ENCODE measurements at places on chromosomes 11 and 22.

DNA sequence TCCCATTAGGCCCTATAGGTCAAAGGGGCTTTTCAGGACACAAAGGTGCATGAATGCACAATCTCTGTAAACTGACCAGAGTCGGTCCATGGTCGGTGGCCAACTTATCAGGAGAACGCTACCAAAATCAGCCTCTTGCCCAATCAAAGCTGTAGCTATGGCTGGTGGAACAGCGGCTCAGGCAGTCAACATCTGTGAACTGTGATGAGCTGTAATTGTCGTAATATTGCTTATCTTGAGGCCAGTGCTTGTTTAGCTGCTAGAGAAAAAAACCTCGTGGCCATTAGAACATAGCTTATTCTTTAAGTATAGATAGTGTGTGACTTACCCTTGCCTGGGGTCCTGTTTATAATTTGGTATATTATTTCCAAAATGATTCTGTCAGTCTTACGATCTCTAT is 14.4 kb upstream of the CHST1 start:
- DNase-seq, result no peak

GRCh38 chr11:19329970-19330369 is 89.2 kb upstream of the E2F8 start:
- DNase-seq, result no peak

DNA sequence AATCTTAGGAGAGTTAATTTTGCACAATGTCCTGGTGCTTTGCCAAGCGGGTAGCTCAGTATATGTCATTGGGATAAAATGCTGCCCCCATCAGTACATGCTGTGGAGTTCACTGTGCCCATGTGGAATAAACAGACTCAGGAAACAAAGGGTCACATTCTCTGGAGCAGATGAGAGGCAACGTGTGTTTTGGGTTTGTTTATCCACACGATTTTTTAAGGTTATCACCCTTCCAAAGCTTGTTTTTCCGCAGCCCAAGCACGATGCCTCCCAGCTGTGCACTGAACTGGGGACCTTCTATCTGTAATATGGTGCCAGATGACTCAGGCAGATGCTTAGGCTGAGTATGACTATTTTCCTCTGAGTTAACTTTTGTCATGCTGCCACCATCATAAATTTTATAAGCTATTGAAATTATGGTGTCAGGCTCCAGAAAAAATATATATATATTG is 6.5 kb downstream of the OR4D6 start:
- DNase-seq, result no peak

GRCh38 chr22:38906052-38906451 is 34.0 kb upstream of the CBX6 start:
- no peak for DNase-seq

DNA sequence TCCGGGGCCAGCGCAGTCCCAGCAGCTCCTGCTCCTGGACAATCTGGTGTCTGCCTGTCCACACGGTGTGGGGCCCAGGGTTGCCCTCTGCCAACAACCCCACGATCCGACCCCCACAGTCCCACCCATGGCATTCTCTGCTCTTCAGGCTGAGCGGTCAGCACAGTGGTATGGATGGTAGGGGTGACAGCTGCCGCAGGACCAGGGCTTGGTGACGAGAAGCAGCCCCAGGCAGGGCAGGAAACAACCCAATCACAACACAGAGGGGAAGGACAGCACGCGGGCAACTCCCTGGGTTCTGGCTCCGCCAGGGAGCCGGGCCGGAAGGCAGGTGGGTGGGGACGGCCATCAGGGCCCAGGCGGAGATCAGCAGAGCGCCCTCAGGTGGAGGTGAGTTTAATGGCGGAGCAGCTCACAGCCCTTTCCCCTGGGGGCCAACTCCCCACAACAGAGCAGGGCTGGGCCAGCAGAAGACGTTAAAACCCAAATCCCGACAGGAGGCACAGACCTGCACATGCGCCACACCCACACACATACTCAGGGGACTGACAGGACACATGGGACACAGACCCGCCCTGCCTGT is 5.3 kb upstream of the CHADL start:
- no peak for DNase-seq

DNA sequence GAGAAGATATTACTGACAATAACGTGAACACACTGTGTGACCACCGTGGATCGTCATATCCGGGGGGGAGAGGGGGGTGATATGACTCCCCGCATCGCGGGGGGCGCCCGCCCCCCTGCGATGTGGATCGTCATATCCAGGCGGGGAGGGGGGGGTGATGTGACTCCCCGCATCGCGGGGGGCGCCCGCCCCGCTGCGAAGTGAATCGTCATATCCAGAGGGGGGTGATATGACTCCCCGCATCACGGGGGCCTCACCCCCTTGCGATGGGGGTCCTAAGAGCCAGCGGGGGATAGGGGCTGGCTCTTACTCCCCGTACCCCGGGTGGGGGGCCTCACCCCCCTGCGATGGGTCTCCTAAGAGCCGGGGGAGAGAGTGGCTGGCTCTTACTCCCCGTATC is 19.9 kb downstream of the UNC93B1 start:
- no peak for DNase-seq

DNA sequence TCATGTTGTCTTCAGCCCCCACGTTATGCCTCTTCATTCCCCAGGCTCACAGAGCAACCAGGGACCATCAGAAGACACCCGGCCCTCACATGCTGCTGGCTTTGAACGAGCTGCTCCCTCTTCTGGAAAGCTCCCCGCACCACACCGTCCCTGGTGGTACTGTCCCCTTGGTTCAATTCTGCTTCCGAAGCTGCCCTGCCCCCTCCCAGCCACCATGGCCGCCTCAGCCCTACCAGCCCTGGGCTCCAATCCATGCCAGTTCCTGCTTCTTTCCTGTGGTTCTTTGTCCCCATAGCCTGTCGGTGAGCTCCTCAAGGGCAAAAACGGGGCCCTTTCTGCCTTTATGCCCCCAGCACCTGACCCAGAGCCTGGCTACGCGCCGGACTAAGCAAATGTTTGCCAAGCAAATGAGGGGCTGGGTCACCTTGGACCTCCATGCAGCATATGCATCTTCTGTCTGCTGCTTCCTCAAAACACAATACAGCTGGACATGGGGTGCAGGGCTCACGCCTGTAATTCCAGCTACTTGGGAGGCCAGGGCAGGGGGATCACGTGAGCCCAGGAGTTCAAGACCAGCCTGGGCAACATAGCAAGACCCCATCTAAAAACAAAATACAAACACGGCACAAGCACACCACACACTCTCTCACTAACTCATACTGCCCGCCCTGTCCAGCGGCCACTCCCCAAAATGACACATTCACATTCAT is 21.3 kb downstream of the TNKS1BP1 start:
- no peak for DNase-seq

DNA sequence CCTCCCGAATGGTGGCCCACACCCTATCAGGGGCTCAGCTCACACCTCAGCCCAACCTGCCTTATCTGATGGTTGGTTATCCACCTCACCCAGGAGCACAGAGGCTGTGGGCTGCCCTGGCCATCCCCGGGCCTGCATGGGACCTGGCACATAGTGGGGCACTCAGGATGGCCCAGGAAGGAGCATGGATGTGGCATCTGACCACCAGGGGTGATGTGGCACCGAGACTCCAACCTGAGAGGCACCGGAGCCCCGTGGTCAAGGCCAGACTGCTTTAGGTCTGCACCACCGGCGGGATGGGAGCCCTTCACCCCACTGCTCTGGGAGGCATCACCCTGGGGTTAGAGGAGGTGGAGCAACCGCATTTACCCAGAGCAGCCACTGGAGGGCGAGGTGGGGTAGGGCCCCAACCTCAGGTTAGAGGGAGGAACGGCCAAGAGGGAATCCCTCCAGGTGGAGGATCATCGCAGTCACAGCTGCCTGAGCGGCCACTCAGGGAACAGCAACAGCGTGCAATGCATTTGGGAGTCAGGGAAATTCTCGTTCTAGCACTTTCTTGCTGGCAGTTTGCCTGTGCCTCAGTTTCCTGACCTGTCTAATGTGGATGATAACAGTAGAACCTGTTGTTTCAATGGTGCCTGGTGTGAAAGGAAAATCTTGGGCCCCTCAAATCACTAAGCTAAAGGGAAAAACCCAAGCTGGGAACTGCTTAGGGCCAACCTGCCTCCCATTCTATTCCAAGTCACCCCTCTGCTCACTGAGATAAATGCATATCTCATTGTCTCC is 52.9 kb upstream of the CARS1 start:
- DNase-seq, result peak; percentile 36

DNA sequence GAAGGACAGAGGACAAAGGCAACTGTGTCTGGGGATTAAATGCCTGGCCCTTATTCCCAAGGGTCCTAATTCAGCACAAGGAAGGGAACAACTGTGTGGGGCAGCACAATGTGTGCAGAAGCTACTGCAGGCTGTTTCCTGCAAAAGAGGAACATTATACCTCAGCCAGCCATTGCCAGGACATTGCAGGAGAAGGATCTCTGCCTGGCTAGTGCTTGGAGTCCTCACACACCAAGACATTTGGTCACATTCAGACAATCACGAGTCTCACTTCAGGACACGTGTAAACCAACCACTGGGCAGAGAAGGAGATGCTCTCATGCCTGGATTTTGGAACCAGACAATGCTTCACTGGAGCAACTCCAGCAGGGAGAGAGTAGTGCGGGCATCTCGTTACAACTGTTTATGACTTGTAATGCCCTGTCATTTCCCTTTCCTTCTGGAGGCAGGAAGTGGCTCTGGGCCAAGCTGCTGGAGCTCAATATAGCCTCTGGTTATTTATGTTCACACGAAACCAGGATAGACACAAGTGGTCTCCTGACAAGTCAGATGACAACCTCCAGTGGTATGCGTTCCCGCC is 23.9 kb upstream of the ZC3H12C start:
- no peak for DNase-seq

GRCh38 chr11:119704849-119705248 is 24.2 kb downstream of the NECTIN1 start:
- no peak for DNase-seq

DNA sequence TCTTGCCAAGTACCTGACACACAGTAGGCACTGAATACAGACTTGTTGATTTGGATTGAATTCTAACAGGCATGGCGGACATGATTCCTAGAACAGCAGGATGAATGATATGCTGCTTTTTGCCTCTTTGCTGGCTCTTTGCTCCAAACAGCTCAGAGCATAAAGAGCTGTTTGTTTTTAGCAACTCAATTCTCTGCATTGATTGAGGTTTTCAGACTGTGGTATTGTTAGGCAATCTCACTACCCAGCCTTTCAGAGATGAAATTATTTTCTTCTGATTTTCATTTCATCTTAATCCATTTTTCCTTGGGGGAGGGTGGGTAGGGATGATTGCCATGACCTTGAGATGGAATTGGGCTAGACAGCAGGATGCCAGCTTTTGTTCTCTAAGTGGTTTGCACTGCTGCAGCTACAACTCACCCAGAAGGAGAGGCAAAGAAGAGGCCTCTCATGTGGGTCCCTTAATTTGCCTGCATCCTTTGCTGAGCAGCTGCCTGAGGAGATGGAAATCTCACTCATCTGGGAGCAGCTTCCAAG is 20.5 kb downstream of the COA4 start:
- DNase-seq, result no peak

GRCh38 chr11:111933872-111934271 is 3.3 kb upstream of the DIXDC1 start:
- DNase-seq, result no peak

DNA sequence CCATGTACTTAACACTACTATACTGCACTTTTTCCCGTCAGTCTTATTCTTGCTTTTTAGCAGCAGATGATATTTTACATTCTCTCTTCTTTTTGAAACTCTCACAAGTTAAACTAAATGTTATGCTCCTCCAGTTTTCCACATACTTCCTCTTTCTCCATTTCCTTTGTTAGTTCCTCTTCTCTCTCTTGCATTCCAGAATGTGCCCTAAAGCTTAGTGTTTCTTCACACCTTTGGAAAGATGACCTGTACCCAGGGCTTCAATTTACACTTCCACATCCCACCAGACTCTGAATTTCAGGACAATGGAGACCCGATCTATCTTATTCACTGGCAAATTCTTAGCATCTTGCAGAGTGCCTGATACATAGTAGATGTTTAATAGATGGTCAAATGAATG is 51.8 kb downstream of the APIP start:
- DNase-seq, result no peak

DNA sequence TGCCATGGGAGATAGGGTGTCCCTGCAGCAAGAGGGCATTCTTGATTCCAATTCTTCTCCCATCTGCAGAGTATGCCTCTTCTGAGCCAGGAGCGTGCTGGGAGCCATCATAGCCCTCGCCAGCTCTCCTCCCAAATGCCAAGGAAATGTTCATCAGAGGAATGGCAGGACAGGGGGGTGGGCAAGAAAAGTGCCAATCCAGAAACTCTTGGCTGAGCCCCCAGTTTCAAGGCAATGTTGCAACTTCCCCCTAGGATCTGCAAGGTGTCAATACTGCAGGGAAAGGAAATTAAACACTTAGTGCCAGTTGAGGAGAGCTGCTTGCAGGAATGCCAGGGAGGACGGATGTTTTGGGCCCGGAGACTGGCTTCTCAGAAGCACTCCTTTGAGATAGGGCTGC is 94.8 kb upstream of the PRDM11 start:
- DNase-seq, result no peak

GRCh38 chr11:22702031-22702430 is 35.6 kb downstream of the GAS2 start:
- DNase-seq, result no peak

DNA sequence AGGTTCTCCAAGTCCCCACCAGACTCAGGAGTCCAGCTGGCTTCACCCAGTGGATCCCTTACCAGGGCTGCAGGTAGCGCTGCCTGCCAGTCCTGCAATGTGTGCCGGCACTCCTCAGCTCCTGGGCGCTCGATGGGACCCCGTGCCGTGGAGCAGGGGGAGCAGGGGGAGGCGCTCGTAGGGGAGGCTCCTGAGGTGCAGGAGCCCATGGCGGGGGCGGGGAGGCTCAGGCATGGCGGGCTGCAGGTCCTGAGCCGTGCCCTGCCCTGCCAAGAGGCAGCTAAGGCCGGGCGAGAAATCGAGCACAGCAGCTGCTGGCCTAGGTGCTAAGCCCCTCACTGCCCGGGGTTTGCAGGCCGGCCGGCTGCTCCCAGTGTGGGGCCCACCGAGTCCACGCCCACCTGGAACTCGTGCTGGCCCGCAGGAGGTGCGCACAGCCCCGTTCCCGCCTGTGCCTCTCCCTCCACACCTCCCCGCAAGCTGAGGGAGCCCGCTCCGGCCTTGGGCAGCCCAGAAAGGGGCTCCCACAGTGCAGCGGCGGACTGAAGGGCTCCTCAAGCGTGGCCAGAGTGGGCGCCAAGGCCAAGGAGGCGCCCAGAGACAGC is 792.9 kb upstream of the CCDC179 start:
- no peak for DNase-seq
